Dermis blood vessel endothelial cell (primary cell): ENCODE measurements at places on chromosomes 3 and 15.

- no peak for DNase-seq
These were observed 42.0 kb upstream of the ATP10A start for GRCh38 chr15:25905140-25905539.

DNA sequence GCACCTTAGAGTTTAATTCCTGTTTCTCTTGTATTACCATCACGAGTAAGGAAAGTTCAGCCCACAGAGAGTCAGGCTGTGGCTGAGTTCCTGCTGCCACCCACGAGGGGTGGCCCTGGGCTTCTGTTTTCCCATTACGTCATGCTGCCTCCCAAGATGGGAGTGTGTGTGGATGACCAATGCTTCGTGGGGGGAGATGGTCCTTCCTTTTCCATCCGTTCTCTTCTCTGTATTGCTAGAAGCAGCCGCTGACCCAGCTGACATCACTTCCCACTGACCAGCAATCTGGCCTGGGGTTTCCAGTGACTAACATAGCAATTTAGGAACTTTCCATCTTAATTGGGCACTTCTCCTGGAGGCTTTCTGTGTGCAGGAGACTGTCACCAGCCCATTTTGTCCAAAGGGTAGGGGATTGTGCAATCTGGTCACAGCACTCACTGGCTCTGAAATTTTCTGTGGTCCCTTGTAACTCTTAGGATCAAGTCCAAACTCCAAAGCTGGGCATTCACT, 9.3 kb downstream of the IRAK2 start:
- DNase-seq = peak; percentile 98

GRCh38 chr3:150074697-150075416, 104.2 kb upstream of the PFN2 start:
- no peak for DNase-seq

DNA sequence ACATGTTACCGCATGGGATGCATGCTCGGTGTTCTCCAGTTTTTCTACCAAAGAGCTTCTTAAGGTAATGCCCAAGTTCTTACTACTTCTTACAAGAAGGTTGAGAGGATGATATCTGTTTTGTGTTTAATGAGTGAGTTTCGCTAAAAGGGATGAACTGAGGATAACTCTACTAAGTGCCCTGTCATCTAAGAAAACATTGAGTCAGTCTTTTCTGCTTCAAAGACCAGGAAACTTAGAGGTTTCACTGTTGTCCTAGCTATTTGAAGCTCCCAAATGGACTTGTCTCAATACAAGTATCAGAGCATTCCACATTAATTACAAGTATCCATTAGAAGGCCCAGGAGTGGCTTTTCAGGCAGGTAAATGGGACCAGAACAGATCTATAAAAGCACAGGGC, 296.2 kb downstream of the KBTBD8 start:
- no peak for DNase-seq

DNA sequence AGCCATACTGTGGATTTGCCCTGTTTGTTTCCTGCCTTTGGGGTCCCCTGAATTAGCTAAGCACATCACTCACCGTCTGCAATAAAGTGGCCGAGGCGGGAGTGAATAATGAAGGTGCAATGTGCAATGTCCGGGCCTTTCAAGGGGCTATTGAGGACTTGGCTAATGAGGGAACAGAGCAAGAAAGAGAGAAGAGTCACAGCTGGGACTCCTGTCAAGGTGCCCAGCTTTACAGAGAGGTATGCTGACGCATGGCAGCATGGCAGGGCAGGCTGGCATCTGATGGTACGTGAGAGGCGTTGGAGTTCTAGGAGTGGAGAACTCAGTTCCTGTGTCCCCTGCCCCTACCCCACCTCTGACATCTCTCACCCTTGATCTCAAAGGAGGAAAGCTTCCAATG, 13.8 kb upstream of the ATP2B2 start:
- DNase-seq = no peak

DNA sequence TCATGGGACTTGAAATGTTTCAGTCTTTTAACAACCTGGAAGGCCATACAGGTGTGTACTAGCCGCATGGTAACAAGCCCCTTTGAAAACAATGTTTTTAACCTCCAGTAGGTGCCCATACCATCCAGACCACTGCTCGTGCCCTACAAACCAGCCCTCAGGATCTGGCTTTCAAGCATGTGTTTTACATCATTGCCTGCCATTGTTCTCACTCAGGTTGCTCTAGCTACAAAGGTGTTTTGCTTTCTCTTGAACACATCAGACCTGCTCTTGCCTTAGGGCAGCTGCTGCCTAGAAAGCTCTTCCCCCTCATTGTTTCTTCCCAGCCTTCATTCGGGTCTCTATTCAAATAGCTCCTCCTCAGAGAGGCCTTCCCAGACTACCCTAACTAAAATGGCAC, 32.3 kb upstream of the MAP3K13 start:
- no peak for DNase-seq

DNA sequence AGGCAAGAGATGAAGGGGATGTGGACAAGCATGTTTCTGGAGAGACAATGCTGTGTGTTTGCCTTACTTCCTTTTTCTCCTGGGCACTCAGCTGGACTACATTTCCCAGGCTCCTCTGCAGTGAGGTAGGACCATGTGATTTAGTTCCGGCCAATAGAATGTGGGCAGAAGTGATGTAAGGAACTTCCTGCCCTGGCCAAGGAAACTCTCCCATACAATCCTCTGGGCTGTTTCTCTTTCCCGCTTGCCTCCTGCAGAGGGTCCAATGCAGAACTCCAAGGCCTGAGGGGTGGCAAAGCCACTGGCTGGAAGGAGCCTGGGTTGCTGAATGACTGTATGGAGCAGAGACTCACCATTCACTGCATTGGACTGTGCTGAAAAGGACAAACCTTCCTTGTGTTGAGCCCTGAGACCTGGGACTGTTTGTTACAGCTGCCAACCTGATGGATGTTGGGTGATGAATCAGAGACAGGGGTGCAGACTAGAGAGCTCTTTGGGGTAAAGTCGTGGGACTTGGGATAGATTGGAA, 82.7 kb upstream of the SLC6A6 start:
- DNase-seq = peak; percentile 86

GRCh38 chr3:45480218-45480617, 91.8 kb downstream of the LARS2 start:
- no peak for DNase-seq

DNA sequence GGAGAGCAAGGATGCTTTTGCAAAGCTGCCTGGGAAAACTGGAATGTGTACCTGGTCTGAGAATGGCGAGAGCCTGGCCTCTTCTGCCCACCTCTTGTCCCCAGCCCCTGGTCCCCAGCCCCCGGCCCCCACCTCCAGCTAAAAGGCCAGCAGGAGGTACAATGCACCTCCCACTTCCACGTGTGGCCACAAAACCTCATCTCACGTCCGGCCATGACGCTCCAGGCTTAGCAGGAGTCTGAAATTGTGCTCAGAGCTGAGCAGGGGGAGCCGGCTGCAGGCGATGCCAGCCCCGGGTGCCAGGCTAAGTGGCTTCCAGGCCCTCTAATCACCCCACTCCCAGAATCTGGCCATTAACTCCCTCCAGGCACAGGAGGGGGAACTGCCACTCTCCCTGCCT, 83.1 kb upstream of the PRR20G start:
- no peak for DNase-seq

- no peak for DNase-seq
These were observed at the start of gene CIDEC for GRCh38 chr3:9879830-9880549. Gene CIDEC (minus strand): TSS chr3:9880253. CDS start chr3:9878486, 1,767 bp downstream.

GRCh38 chr3:102090721-102091045, 241.4 kb downstream of the NFKBIZ start:
- DNase-seq = peak; percentile 59

DNA sequence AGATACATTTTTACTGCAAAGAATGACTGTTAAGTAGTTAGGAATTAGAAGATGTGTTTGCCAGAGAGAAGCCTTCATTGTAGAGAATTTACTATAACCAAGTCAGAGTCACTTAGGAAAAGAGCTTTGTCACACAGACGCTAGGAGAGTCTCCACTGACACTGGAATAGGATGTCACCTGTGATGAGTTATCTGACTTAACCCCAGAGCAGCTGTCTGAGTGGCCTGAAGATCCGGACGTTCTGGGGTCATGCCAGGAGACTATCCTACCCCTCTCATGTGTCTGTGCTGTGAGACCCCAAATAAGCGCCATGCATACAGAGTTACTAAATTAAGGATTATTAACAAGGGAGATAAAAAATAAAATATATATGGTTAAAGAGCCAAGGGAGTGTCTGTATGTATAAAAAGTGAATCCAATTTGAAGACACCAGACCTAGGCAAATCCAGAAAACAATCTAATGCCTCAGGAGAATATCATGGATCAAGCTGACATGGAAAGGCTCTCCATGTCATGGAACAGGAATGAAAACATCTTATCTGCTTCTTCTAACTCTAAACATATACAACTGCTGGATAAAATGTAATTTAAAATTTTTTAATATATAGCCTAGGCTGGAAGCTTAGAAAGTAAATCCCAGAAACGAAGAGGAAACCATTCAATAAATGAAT, 43.5 kb downstream of the ITGB5 start:
- no peak for DNase-seq

- DNase-seq = no peak
These were observed 70.0 kb upstream of the CCDC39 start for GRCh38 chr3:180749322-180749721.

GRCh38 chr3:2860626-2861025, 249.5 kb downstream of the IL5RA start:
- DNase-seq = no peak

- no peak for DNase-seq
These were observed 57.7 kb downstream of the DUT start for GRCh38 chr15:48388910-48389309.

- no peak for DNase-seq
These were observed 34.4 kb upstream of the LCTL start for GRCh38 chr15:66600240-66600627.

DNA sequence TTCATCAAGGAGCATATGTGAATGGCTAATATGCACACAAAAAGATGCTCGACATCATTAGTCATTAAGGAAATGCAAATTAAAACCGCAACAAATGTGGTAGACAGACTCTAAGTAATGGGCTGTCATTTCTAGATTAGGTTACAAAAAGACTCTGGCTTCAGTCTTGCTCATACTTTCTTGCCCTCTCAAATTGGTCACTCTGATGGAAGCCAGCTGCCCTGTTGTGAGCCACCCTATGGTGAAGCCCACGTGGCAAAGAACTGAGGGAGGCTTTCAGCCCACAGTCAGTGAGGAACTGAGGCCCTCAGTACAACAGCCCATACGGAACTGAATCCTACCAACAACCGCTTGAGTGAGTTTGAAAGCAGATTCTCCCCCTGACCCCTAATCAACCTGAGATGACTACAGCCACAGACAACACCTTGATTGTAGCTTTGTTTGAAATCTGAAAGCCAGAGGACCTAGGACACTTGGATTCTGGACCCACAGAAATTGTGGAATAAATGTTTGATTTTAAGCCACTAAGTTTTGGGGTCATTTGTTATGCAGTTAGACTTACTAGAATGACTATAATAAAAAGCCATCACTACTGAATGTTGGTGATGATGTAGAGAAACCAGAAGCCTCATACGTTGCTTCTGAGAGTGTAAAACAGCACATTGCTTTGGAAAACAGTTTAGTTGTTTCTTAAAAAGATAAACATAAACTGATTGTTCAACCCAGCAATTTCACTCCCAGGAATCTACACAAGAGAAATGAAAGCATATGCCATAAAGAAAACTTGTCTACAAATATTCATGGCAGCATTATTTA, 45.7 kb downstream of the EHHADH start:
- no peak for DNase-seq

GRCh38 chr3:152254041-152254440, 14.7 kb upstream of the MBNL1 start:
- no peak for DNase-seq

DNA sequence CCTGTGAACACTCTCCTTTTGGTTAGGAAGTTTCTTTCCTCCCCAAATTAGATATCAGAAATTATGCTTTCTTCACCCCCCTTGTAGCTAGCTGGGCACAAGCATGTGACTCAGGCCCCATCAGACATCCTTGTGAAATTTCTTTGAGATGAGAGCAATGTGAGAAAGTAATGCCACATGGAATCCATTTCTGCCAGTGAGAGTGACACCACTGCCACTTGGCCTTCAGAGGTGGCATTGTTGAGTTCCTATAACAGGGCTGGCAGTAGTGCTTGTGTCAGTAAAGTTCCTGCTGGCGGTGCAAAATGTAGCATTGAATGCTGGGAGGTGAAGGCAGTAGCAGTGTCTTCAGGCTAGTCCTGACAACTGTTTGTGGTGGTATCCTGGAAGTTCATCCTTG, 80.7 kb upstream of the ZNF280D start:
- peak; percentile 16 for DNase-seq

GRCh38 chr3:109994853-109995252, 657.5 kb upstream of the DPPA4 start:
- DNase-seq = no peak

DNA sequence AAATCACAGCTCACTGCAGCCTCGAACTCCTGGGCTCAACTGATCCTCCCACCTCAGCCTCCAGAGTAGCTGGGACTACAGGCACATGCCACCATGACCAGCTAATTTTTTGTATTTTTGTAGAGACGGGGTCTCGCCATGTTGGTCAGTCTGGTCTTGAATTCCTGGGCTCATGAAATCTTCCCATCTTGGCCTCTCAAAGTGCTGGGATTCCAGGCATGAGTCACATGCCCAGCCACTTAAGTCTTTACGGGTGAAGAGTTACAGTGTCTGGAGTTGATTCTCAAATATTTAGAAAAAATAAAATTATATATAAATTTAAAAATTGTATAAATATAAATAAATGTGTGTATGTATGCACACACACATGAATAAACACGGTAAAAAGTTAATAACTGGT, 14.5 kb upstream of the KBTBD12 start:
- no peak for DNase-seq

DNA sequence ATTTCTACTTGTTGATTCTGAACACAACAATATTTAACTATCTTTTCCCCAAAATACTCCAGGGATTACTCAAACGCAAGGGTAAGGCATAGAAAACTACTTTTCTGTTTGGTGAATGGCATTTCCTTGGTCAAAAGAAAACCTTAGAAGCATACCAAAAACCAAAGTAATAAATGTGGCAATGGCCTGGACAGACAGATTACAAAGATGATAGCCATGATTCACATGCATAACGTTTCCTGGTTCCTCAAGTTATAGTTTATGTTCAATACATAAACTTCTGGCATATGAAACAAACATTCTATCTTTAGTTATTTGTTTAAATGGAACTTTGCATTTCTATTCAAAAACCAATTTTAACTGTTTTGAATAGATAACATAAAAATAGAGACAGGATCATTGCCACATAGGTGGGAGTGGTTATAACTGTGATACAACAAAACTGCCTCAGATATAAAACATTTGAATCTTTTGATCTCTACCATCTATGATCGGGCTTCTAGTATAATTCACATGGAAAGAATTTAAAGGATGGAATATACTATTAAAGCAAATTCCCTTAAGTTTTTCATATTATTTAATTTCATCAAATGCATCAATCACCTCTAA, 32.1 kb downstream of the FOXP1 start:
- DNase-seq = peak; percentile 46

GRCh38 chr3:185693985-185694653, 108.0 kb downstream of the SENP2 start:
- DNase-seq = peak; percentile 50

- DNase-seq = no peak
These were observed 51.0 kb upstream of the DCLK3 start for GRCh38 chr3:36815375-36815774.
